ENCODE measurements at places on chromosomes 1 and 21. TPM values are rescaled to one million over a fixed set of nuclear protein-coding genes. Genes with fewer than 3 reads are reported as not detected.

GRCh38 chr21:35195232-35195631, 146.1 kb upstream of the RUNX1 start:
- DNase-seq, result no peak

GRCh38 chr1:198606020-198606438, 32.8 kb upstream of the PTPRC start:
- no peak for DNase-seq

DNA sequence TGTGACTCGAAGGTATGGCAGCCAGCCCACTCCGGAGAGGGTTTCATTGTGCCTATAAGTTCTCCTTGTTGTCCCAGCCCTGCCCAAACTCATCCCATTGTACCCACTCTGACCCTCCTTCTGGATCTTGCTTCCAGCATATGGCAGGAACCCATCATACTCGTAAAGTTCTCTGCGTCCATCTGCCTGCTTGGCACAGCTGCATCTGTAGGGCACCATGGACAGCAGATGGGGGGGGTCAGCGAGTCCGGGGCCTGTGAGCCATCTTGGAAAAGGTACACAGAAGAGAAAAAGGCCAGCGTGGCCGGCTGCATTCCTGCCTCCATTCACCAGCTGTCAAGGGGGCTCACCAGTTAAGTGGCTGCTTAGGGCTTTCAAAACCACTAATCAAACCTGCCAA, 94.9 kb upstream of the IGSF21 start:
- no peak for DNase-seq

DNA sequence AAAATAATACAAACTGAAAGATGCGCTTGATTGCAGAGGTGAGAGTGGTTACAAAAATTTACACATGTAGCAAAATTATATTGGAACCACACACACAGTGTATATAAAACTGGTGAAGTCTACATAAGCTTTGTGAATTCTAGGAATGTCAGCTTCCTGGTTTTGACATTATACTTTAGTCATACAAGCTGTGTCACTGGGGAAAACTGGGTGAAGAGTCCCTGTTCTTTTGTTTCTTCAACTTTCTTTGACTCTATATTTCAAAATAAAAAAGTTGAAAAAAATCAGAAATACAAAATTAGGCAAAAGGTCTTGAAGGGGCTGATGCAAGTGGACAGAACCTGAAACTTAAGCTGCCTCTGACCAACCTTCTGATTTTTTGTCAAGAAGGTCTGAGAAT, 3.0 kb downstream of the C1QC start:
- no peak for DNase-seq

DNA sequence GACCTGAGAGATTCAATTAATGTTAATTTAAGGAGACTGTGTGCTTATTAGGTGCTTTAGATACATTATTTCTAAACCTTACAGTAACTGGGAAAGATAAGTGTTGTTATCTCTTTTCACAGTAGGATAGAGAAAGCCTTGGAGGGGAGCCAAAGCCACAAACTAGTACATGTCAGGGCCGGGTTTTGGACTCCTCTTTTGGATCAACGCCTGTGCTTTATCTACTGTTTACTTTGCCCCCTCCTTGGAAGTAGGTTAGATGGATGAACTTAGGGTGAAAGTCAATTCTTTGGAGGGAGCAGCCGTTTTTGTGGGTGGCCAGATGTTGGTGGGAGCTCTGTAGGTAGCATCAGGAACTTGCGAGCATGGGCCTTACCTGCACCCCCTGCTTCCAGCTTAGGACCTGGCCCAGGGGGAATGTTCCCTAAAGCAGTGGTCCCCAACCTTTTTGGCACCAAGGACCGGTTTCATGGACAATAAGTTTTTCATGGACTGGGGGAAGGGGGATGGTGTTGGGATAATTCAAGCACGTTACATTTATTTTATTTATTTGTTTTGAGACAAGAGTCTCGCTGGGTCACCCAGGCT, 1.7 kb downstream of the HHAT start:
- DNase-seq, result no peak

DNA sequence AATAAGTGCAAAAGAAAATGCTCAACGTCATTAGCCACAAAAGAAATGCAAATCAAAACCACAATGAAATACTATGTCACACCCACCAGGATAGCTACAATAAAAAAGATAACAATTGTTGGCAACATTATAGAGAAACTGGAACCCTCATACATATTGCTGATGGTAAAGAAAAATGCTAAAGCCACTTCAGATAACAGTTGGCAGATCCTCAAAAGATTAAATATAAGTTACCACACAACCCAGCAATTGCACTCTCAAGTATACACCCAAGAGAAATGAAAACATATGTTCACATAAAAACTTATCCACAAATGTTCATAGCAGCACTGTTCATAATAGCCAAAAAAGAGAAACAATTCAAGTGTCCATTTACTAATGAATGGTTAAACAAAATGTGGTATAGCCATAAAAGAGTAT, 20.7 kb downstream of the TRIM33 start:
- no peak for DNase-seq

- DNase-seq, result no peak
Observed at GRCh38 chr21:45748593-45748992, 105.1 kb downstream of the PCBP3 start.

KCNK2 gene
- 0.37 TPM for total RNA-seq

DDAH1 gene
- 29.8 TPM for total RNA-seq

SLC1A7 gene
- total RNA-seq, result 1.2 TPM

All from psoas muscle (tissue), 8 donors.